ENCODE measurements at places on chromosomes 3 and 15. TPM values are rescaled to one million over a fixed set of nuclear protein-coding genes. Genes with fewer than 3 reads are reported as not detected.

The CAMK1 gene
- 19.0 TPM for total RNA-seq

The SLC7A14 gene
- not detected for total RNA-seq

The GOLGA8K gene
- 1.2 TPM for total RNA-seq

The CPN2 gene
- not detected for total RNA-seq

The ZDHHC23 gene
- total RNA-seq = 2.8 TPM

The GALK2 gene
- 20.2 TPM for total RNA-seq

The GP5 gene
- total RNA-seq = 1.1 TPM

The NR2C2 gene
- 67.4 TPM for total RNA-seq

The SYNM gene
- 0.12 TPM for total RNA-seq

The ZPLD1 gene
- not detected for total RNA-seq

The MED12L gene
- 0.92 TPM for total RNA-seq

The PATL2 gene
- total RNA-seq = 15.9 TPM

The HOMER2 gene
- 10.3 TPM for total RNA-seq

The P2RY13 gene
- total RNA-seq = not detected

The KBTBD8 gene
- 8.3 TPM for total RNA-seq

- no peak for DNase-seq
Measured at GRCh38 chr15:68921926-68922325, 8.4 kb upstream of the SPESP1 start.

- no peak for DNase-seq
Measured at GRCh38 chr3:16148213-16148612, 26.3 kb upstream of the GALNT15 start.

DNA sequence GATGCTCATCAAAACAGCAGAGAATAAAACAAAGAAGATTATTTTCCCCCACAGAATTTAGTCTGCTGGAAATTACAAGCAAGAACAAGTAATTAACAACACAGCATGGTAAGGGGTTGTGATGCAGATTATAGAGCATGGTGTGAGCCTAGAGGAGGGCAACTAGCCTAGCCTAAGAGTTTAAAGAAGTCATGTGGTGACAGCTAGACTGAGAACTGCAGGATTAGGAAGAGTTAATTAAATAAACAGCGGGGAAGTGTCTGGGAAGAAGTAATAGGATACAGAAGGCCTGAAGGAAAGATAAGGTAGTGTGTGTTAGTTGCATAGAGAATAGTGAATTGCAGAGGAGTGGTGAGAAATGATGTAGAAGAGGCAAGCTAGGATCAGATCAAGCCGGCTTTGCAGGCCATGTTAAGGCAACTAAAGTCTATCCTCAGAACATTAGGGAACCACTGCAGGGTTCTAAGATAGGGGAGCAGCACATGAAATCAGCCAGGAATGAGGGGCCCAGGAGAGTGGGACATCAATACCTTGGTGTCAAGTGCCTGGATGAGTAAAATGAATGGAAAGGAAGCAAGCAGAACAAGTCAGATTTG is 11.9 kb upstream of the PKM start:
- no peak for DNase-seq

GRCh38 chr3:120678331-120678947 is 3.6 kb downstream of the HGD start:
- DNase-seq = no peak

DNA sequence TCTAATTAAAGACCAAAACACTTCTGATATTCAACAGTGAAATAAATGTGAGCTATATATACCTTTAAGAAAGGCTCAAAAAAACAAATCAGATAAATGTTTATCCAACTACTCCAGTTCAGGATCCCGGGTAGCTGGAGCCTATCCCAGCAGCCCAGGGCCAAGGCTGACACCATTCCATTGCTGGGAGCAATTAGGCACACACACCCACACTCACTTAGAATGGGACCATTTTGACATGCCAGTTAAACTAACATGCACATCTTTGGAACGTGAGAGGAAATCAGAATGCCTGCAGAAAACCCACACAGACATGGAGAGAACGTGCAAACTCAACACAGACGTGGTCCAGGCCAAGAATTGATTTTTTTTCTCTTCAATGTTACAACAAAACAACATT is 30.0 kb upstream of the PLSCR4 start:
- no peak for DNase-seq

DNA sequence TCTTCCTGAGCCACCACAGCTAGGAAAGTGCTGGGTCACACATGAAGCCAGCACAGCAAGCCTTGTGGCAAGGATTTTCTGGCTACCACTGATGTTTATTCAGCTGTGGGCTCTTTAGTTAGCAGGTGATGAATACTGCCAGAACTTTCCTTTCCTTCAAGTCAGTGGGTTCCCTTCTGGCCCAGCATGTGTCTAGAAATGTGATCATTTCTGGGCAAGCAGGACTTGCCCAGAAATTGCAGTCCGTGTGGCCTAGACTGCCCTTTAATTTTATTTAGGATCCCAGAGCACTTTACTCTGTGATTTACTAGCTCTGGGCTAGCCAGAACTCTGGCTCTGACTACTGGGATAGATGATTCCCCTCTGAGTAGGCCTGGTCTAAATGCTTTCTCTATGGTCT is 397.5 kb downstream of the ZIC4 start:
- DNase-seq = no peak

- no peak for DNase-seq
Measured at GRCh38 chr3:50577348-50577747, 8.0 kb downstream of the HEMK1 start.

GRCh38 chr3:176663387-176663786 is 533.9 kb downstream of the TBL1XR1 start:
- DNase-seq = no peak

GRCh38 chr3:13479332-13479581 is 849 bp upstream of the HDAC11 start:
- no peak for DNase-seq

- DNase-seq = no peak
Measured at GRCh38 chr15:36896949-36897348, 203.4 kb downstream of the MEIS2 start.

DNA sequence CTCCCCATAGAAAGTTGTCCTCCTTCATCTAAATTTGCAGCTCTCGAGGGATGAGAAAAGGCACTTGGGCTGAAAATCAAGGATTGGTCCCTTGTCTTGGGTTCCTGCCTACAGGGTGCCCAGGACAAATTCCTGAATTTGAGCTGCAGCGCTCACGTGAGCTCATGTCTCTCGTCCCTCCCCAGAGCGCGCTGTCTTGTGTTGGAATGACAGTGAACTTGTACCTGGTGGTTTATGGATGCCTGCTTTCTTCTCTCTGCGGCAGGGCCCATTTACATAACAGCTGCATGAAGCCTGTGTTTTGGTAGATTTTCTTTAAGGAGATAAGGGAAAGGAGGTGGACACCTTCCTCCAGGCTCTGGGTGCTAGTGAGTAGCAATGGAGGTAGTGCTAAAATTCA is 4.3 kb downstream of the RYR3 start:
- no peak for DNase-seq

DNA sequence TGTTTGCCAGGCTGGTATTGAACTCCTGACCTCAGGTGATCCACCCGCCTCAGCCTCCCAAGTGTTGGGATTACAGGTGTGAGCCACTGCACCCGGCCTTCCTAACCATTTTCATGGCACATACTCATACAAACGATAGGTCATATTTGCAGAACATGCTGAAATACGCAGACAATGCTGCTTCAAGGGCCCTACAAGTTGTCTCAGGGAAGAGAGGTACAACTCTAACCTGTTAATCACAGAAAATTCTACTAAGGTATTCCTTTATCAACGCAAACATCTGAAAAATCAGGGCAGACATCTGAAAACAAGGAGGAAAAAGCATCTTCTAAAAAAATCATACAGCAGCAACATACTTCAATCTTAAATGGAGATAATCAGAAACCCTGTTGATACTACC is 39.9 kb downstream of the RAF1 start:
- DNase-seq = no peak

DNA sequence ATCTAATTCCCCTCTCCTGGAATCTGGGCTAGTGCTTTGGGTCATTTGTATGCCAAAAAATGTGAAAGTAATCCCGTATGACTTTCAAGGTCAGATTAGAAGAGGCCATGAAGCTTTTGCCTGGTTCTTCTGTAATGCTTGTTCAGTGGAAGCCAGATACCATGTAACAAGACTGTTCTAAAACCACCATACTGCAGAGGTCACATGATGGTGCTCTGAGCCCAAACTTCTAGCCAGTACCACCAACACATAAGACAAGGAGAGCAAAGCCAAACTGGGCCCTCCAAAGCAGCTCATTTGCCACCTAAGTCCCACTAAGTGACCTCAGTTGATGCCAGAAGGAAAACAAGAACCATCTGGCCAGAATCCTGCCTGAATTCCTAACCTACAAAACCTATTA is 64.3 kb upstream of the MELTF start:
- no peak for DNase-seq

DNA sequence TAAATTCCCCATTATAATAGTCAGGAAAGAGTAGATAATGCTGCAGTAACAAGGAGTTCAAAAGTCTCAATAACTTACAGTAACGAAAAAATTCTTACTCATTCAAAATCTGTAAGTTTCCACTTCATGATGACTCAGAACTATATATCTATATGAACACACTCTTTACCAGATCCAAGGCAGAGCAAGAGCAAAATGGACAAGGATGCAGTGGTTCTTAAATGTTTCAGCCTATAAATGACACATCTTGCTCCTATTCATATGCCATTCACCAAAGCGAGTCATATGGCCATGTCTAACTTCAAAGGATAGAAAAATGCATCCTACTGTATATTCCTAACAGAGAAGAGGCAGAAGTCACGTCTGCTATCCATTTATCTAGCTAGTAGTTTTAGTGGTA is 787.7 kb downstream of the NAALADL2 start:
- no peak for DNase-seq

GRCh38 chr15:71447328-71448250 is 332.3 kb downstream of the THSD4 start:
- DNase-seq = no peak
